Stimulated activated CD8-positive, alpha-beta memory T cell treated with anti-CD3 and anti-CD28 coated beads, Interleukin-15, amount 100 ng/mL, for 24 hours (primary cell): ENCODE measurements at places on chromosomes 4 and X.
A peak's percentile ranks its signal among the peaks of the same experiment; 100 is the strongest.

DNA sequence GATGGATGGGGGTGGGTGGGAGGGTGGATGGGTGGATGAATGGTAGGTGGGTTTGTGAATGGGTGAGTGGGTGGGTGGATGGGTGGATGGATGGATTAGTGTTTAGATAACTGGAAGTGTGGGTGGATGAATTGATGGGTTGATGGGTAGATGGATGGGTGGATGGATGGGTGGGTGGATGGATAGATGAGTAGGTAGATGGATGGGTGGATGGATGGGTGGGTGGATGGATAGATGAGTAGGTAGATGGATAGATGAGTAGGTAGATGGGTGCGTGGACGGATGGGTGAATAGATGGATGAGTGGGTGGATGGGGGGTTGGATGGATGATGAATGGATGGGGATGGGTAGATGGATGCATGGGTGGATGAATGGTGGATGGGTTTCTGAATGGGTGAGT lies 20.3 kb upstream of the ASMTL start:
- no peak for DNase-seq

- no peak for DNase-seq
Observed at GRCh38 chrX:16155581-16156096, 11.6 kb upstream of the MAGEB17 start.

GRCh38 chrX:129696463-129697155 lies 41.9 kb upstream of the APLN start:
- no peak for DNase-seq

DNA sequence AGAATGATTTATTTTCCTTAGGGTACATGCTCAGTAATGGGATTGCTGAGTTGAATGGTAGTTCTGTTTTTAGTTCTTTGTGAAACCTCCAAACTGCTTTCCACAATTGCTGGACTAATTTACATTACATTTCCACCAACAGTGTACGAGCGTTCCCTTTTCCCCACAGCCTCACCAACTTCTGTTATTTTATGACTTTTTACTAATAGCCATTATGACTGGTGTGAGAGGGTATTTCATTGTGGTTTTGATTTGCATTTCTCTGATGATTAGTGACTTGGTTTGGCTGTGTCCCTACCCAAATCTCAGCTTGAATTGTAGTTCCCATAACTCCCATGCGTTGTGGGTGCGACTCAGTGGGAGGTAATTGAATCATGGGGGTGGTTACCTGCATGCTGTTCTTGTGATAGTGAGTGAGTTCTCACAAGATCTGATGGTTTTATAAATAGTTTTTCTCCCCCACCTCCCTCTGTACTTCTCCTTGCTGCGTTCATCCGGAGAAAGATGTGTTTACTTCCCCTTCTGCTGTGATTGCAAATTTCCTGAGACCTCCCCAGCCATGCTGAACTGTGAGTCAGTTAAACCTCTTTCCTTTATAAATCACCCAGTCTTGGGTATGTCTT lies 95.1 kb downstream of the GBA3 start:
- DNase-seq, result no peak

GRCh38 chr4:164207460-164207859 lies 546.5 kb upstream of the SMIM31 start:
- no peak for DNase-seq

- DNase-seq, result no peak
Observed at GRCh38 chr4:155908187-155909139, 5.0 kb downstream of the TDO2 start.

DNA sequence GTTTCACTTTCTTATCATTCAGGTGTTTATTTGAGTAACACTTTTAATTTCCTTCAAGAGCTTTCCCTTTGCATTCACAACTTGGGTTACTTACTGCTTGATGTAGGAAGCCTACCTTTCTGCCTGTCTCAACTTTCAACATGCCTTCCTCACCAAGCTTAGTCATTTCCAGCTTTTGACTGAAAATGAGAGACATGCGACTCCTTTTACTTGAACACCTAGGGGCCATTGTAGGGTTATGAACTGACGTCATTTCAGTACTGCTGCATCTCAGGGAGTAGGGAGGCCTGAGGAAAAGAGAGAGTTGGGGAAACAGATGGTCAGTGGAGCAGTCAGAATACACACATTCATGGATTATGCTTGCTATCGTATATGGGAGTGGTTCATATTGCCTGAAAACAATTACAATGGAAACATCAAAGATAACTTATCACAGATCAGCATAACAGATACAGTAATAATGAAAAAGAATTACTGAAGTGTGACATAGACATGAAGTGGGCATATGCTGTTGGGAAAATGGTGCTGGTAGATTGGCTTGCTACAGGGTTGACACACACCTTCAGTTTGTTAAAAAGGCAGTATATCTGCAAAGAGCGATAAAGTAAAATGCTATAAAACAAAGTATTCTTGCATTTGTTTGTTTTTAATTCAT lies 25.7 kb downstream of the USP53 start:
- no peak for DNase-seq

GRCh38 chr4:142523111-142523510 lies 323.0 kb downstream of the INPP4B start:
- DNase-seq, result no peak

GRCh38 chr4:151532001-151532708 lies 123.2 kb downstream of the FHIP1A start:
- no peak for DNase-seq

GRCh38 chr4:130424211-130424610 lies 1328.3 kb downstream of the C4orf33 start:
- DNase-seq, result no peak

- no peak for DNase-seq
Observed at GRCh38 chr4:153090181-153090580, 114.1 kb upstream of the TRIM2 start.

GRCh38 chr4:75484190-75484589 lies 30.0 kb downstream of the RCHY1 start:
- DNase-seq, result no peak

GRCh38 chr4:35538807-35539206 lies 705.5 kb downstream of the ARAP2 start:
- no peak for DNase-seq

DNA sequence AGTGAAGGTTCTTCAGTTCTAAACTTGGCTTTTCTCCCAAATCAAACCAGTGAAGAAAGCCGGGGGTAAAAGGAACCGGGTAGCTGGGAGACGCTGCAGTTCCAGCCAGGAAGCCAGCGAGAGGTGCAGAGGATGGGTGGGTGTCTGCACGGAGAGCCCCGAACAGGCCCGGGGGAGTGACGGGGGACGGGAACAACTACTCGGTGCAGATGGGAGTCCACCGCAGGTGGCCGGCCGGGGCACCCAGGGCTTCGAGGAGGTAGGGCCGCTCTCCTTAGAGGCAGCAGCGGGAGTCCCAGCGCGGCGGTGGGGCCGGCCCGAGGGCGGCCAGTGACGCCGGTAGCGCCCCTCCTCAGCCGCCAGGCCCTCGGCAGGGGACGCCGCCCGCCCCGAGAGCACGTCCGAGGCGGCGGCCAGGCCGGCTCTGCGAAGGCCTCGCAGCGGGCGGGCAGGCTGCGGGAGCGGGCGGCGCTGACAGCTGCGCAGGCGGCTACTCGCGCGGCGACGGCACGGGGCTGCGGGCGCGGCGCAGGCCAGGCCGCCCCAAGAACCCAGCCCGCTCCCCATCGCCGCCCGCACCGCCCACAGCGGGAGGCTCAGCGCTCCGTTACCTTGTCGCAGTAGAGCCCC lies 449 bp downstream of the FBXL5 start:
- DNase-seq, result peak; percentile 20

- no peak for DNase-seq
Observed at GRCh38 chr4:23016981-23017380, 324.2 kb downstream of the GBA3 start.

DNA sequence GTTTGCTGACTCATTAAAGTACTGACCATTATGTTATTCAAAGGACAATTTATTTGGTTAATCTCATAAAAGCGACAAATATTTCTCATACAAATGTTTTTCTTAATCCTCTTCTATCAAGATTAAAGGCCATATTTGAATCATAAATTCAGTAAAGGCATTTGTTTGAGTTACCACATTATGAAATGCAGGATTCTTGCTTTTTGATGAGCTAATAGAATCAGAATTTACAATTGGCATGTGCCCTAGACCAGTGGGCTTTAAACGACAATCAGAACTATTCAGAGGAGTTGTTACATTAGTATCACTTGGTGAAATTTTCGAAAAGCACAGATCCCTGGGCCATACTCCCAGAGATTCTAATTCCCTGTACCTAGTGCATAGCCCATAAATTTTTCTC lies 55.3 kb downstream of the KLHL4 start:
- no peak for DNase-seq

- DNase-seq, result no peak
Observed at GRCh38 chrX:73289039-73289438, 74.4 kb upstream of the NAP1L2 start.

GRCh38 chrX:143754183-143754582 lies 33.6 kb upstream of the SPANXN2 start:
- DNase-seq, result no peak

DNA sequence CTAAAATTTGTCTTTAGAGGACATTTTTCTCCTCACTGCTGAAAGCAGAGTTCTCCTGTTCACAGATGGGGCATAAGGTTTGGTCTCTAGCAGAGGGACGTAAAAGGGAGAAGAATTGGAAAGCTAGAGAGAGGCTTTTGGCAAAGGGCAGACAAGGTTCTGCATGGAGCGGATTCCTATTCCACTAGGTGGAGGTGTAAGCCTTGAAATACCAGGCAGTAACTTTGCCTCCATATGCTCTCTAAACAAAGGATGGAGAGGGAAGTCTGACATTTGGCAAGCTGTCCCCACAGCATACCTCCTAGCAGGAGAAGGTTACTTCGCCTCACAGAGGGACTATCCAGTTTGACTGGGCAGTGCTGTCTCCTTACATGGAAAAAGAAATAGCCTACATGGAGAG lies 174.7 kb downstream of the DACH2 start:
- DNase-seq, result no peak

DNA sequence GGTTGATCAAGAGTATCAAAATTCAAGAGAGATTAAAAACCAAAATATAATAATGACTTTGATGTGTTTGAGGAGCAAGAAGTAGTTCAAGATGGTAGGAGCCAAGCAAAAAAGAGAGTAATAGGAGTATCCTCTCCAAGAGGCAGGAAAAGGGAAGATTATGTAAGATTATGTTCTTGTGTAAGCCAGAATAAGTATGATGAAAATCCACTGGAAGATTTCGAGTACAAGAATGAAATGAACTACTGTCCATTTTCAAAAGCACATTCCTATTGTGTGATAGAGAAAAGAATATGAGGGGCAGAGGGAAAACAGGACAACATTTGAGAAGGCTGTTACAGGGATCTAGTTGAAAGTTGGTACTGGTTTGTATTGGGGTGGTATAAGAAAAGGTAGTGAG lies 659.6 kb upstream of the INTU start:
- no peak for DNase-seq

DNA sequence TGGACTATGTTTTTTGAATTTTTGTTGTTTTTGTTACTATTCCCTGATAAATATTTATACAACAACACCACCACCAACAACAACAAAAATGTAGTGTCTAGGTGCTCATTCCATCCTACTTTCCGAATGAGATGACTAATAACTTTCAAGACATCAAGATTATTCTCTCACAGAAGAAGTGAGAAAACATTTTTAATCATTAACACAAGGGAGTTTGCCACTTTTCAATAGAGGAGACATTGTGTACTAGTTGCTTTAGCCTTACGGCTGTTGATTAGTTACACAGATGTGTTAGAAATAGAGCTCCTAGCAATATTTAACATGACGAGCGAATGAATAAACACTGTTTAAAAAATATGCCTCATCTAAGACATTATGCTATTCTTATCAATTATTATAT lies 898.8 kb downstream of the C4orf33 start:
- no peak for DNase-seq

GRCh38 chrX:1475881-1476280 lies 23.2 kb upstream of the ASMTL start:
- DNase-seq, result no peak

- no peak for DNase-seq
Observed at GRCh38 chr4:112377594-112378242, 80.5 kb downstream of the ALPK1 start.

DNA sequence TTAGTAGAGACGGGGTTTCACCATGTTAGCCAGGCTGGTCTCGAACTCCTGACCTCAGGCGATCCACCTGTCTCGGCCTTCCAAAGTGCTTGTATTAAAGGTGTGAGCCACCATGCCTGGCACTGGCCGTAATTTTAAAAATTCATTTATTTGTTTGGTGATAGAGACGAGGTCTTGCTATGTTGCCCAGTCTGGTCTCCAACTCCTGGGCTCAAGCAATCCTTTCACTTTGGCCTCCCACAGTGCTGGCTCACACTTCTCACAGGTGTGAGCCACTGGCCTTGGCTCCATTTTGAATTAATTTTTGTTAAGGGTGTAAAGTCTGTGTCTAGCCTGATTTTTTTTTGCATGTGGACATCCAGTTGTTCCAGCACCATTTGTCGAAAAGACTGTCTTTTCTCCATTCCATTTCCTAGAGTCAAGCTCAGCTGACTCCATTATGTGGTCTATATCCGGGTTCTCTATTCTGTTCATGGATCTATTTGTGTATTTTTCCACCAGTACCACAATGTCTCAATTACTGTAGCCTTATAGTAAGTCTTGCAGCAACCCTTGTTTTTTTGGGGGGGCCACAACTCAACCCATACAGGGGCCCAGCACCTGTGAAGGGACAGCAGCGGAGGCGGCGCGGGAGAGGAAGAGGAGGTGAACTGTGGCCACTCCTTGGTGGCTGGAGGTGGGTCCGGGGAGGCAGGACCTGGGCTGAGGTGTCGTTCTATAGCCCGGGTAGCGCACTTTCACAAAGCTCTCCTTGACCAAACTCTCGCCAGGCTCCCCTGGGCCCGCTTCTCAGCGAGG lies 1.5 kb upstream of the NSD2 start:
- no peak for DNase-seq

DNA sequence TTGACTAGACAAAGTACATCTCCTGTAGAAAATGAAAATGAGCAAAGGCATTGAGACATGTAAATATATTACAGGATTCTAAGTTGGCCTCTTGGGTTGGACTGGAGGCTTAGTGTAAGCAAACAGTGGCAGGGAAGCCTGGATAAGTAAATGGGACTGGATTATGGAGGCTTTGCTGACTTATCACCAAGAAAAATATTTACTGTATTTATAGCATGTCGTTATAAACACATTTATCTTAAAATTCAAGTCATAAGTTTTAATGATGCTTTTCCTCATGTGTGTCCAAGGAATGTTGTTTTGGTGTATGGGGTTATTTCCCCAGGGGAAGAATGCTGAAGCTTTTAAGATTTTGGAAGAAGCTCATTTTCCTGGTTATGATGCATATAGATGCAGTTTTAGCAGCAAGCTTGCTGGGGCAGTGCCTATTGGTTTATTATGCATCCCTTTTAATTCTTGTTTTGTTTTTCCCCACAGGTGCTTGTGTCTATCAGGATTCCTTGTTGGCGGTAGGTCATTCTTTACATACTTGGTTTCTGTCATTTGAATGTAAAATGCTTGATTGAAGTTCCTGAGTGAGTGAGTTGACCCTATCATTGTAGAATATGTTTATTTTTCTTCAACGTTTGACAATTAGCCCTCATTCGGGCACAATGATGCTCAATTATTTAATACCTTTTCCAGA lies 8.5 kb downstream of the FRAS1 start:
- DNase-seq, result no peak

GRCh38 chr4:103292373-103292772 lies 94.2 kb upstream of the CENPE start:
- DNase-seq, result no peak
